ENCODE measurements at places on chromosomes 4 and X.

DNA sequence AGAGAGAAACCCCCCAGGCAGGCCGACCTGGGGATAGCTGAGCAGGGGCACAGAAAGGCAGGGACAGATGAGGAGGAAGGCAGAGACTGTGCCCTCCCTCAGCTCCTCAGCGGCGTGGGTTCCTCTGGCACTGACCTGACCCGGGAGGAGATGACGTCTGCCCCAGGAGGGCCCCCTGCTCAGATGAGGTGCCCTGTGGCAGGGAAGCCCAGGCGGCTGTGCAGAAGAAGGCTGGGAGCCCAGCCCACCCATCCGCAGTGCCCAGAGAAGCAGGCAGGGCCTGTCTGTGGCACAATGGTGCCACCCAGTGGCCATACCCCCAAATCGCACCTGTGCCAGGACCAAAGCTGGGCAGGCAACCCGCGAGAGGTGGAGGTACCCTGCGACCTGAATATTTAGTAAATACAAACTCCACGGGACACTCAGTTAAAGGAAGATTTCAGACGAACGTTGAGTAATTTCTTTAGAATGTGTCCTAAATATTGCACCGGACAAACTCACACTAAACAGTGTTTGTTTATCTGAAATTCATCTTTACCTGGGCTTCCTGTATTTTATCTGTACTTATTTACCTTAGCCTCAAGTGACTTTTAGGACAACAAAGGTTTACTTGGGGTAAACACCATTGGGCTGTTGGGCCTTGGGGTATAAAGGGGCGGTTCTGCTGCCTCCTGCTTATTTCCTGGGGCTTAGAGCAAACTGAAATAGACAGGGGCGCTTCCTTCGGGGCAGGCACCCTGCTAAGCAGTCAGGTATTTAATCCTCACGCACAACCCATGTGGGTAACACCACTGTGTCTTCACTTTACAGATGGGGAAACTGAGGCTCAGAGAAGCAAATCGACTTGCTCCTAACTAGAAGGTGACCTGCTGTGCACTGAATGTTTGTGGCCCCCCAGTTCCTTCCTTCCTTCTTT is 46.5 kb upstream of the HMX1 start:
- peak; percentile 51 for DNase-seq

GRCh38 chr4:79923281-79923680 is 149.7 kb downstream of the ANTXR2 start:
- DNase-seq = no peak

DNA sequence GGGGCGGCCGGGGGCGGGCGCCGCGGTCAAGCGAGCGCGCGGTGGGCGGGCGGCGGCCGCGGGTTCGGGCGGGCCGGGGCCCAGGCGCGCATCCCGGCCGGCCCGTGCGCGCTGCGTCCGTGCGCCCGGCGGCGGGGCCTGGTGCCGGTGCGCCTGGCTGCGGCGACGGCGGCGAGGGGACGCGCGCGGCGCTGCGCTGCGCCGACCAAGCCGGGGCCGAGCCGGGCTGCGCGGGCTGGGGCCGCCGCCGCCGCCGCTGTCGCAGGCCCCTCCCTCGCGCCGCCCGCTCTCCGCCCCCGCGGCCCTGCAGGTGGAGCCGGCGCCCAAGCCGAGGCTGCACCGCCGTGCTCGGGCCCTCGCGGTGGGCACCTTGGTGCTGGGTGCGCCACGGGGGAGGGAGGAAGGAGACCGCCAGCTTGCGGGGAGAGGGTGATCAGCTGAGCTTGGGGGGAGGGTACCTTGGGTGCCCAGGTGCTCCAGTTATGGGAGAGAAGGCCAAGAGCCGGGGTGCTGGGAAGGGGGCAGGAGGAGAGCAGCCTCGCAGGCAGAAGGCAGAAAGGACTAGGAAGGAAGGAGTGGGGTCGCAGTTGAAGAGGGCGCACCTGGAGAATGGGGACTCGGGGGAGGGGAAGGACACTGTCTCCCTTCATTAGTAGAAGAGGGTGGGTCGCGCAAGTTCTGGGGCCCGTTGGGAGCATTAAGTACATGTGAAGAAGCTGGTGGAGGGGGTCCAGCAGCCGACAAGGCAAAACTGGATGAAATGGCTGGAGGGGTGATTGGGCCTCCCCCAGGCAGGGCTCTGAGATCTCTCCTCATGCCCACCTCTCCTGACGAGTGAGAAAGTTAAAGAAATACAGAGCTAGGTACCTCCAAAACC is at the start of gene PPP2R2C:
Gene PPP2R2C (minus strand): TSS at position 228 of the 877 bp plus-strand sequence. CDS start 385 bp downstream, outside the sequence.
- DNase-seq = no peak

GRCh38 chr4:60482921-60483351 is 717.2 kb upstream of the ADGRL3 start:
- DNase-seq = no peak

DNA sequence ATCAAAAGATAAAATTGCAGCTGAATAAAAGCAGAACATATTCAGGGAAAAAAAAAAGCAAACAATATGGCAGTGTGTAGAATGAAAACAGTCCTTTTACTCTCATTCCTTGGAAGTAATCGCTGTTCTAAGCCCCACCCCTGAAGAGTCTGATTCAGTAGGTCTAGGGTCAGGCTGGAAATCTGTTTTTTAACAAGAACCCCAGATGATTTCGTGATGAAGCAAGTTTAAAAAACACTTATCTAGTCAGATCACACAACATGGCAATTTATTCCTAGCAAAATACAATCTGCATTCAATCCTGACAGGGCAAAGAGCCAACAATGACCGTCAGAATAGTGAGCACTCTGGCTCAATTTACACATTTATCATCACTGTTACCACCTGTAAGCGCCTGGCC is 16.1 kb downstream of the FAM120C start:
- DNase-seq = no peak

DNA sequence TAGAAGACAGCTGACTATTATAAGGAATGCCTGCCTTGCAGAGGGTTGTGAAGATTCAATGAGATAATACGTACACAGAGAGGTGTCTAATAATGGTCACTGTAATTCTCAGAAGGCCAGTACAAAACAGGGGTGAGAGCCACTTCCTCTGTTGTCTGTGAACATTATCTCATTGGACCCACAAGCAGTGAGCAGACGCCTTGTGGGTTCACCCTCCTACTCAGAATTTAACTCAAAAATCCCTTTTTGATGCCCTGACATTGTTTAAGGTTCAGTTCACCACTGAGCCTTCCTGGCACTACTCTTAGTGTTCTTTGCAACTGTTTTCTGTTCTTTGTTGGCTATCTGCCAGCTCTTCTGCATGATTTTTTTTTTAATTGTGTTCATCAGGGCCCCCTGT is 467.4 kb downstream of the BCOR start:
- no peak for DNase-seq

DNA sequence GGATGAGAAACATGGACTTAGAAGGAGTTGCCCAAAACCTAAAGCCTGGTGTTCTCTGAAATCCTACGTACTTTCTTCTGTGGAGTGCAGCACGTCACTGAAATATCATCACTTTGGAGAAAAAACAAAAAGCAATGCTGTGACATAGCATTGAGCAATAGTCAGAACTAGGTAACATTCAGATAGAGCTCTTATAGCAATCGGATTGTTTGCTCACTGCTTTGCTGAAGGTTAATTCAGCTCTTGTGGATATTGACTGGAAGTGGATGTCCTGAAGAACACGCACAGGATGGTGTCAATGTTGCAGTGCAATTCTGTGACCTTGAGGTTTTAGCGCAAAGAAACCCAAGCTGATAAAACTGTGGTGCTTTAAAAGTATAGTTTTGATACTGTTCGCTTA is 114.2 kb upstream of the GRXCR1 start:
- no peak for DNase-seq

DNA sequence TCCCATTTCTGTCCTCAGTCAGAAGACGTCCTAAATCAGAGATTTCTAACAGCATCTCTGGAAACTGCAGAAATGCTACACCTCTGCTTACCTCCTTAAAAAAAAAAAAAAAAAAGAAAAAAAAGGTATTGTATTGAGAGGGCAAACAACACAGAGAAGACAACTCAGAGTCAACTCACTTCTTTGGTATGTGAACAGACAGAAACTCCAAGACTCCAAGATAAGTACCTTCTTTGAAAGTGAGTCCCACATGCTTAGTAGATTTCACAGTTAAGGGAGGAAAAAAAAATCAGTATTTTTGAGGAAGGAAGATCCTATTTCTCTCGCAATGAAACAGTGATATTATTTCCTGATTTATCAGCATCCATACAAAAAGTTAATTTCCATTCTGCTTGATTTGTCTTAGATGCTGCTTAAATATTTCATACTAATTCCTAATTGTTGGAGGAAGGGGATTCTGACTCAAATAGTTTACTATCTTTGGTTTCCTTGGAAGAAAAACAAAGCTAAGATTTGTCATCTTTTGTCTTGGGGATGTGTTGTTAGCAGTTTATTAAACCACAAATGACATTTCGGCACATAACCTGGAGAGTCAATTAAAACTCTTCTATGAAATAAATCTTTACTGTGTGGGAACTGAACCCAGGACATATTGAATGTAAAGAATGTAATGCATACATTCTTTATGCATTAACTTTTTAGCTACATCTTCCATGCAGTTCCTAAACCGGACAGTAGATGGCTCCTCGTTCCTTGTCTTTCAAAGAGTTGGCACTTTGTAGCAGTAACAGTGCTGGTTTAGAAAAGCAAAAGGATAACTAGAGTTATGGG is 4.7 kb downstream of the RASGEF1B start:
- DNase-seq = peak; percentile 60

- DNase-seq = no peak
Observed at GRCh38 chr4:185304944-185305690, 90.6 kb downstream of the LRP2BP start.

- no peak for DNase-seq
Observed at GRCh38 chr4:72011906-72012305, 19.9 kb upstream of the NPFFR2 start.

- no peak for DNase-seq
Observed at GRCh38 chr4:81663368-81663767, 191.7 kb upstream of the RASGEF1B start.

- DNase-seq = no peak
Observed at GRCh38 chr4:119152741-119153140, 17.1 kb downstream of the MYOZ2 start.

DNA sequence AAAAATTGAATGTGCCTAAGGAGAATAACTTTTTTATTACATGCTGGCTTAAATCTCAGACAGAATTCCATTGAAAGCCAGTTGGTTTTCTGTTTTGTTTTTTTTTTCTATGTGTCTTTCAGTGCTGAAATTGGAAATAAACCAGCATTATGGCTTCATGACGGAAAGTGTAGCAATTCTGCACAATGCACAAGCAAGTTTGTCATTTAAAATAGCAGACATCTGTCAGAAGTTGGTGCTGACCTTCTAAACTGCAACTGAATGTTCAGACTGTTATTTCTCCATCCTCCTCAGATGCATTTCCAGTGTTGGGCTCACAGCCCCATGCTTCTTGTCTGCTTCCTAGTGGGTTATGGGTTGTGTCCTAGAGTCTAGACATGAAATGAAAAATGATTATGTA is 107.2 kb upstream of the LIMCH1 start:
- no peak for DNase-seq

DNA sequence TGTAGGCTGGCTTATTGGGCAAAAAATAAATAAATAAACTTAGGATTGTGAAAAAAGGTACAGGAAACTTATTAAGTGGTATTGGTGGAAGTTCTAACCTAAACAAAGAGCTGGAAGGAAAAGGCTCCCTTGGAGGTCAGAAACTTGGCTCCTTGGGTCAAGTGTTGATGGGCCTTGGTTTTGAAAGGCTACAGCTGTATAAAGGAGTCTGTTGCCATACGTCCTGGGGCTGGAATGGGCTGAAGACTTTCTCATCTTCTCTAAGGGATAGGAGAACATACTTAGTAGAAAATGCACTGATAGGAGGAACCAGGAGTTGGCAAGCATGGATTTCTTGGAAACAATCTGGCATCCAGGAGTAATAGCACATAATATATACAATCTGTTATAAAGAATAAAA is 56.6 kb downstream of the PDLIM5 start:
- no peak for DNase-seq

DNA sequence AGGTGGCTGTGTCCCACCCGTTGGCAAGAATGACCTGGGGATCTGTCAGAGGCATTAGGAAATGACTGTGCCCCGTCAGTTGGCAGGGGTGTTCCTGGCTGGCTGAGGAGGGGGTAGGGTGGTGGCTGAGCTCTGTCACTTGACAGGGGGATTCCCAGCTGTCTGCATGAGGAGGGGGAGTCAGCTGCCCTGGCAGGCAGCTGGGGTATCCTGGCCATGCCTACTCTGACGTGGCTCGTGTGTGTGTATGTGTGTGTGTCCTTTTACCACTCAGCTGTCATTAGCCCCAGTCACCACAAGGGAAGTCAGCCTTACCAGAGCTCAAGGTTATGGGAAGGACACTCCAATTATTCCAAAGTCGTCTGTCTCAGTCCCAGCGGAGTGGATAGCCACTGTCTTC is 93.2 kb downstream of the EFNB1 start:
- DNase-seq = no peak

DNA sequence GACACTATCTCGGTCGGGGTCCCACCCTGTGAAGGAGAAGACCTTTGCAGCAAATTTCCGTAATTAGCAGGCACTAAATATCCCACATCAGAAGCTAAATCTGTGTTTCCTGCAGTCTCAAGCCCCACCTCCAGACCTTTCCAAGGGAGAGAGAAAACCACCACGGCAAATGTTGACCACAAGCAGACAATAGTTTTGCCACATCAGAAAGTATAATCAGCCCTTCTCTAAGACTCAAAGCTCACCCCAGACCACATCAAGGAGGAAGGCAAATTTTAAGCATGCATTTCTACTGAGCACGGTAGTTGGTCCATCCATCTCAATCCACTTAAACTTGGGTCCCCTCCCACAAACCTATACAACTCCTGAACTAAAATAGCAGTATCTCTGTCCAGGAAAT is 398.5 kb downstream of the GPM6A start:
- no peak for DNase-seq

GRCh38 chr4:148214529-148215166 is 227.6 kb downstream of the NR3C2 start:
- DNase-seq = no peak

GRCh38 chr4:173270312-173271027 is 63.7 kb downstream of the HMGB2 start:
- DNase-seq = no peak

DNA sequence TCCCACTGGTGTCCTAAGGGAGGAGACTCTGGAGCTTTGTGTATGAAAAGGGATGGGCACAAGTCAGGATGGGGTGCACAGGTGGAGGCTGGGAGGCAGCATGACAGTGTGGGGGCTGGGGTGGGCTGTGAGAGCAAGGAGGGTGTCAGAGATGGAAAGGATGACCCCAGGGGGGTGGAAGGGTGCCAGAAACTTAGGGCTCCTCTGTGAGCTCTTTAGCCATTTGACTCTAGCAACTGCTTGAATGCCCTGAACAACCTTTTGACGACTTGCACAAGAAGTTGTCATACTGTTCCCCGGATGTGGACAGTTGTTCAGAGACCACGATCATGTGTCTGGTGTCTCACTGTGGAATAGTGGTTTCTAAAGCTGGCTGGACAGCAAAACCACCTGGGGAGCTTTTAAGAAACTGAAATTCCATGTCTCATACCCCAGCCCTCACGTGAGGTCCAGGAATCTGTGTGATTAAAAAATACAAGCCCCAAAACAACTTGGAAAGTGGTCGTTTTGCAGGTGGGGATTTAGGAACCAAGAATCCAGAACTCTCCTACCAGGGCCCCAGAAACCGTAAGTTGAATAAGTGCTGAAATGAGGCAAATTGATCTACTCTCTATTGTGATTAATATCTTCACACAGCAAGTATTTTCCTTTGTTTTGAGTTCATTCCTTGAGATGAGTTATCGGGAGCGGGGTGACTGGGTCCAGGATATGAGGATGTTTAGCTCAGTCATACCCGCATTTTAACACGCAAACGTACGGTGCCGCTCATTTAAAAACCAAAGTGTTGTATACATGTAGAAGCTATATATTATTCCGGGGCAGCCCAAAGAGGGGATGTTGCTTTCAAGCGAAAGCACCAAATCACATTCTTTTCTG is 3.4 kb downstream of the RHOH start:
- DNase-seq = no peak

- no peak for DNase-seq
Observed at GRCh38 chr4:19722404-19722803, 529.3 kb upstream of the SLIT2 start.

Measured in activated naive CD8-positive, alpha-beta T cell treated with anti-CD3 and anti-CD28 coated beads, Interleukin-2, amount 50 U/mL, for 16 hours (primary cell).